ENCODE measurements at places on chromosomes 5 and 9.

DNA sequence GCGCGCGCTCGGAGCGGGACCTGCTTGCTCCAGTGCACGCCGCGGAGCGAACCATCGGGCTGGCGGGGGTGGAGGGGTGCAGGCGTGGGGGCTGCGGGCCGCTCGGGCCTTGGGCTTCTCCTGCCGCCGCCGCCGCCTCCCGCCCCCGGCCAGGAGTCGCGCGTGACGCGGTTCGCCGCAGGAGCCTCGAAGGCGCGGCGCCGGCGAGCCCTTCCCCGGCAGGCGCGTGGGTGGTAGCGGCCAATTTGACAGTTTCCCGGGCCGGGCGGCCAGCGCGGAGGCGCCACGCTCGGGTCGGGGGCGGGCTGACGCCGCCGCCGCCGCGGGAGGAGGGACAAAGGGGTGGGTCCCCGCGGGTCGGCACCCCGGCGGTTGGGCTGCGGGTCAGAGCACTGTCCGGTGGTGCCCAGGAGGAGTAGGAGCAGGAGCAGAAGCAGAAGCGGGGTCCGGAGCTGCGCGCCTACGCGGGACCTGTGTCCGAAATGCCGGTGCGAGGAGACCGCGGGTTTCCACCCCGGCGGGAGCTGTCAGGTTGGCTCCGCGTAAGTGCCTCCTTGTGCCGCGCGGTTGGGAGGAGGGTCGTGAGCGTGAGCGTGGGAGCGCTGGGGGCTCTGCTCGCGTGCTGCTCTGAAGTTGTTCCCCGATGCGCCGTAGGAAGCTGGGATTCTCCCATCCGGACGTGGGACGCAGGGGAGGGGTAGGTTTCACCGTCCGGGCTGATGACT, at the start of gene TJP2:
TJP2 (plus strand) TSS at position 387 of the 725 bp plus-strand sequence; CDS start at position 483, 96 bp downstream.
- DNase-seq, result no peak

- DNase-seq, result no peak
These were observed 3.2 kb upstream of the MAPK9 start for GRCh38 chr5:180294913-180295555.

DNA sequence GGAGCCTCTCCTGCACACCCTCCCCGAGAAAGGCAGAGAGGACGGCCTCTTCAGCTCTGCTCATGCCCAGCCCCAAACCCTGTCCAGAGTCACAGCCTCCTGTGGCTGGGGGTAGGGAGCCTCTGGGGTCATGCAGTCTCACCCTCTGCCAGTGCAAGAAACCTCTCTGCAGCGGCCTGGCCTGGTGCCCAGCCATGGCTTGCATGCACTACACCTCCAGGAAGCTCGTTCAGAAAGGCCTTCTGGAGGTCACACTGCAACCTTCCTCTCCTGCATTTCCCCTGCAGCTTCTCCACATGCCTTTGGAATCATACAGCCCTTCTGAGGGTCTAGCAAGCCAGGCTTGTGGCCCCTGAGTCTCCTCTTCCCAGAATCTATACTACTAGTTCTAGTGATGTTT, 17.9 kb downstream of the CSF1R start:
- DNase-seq, result no peak

DNA sequence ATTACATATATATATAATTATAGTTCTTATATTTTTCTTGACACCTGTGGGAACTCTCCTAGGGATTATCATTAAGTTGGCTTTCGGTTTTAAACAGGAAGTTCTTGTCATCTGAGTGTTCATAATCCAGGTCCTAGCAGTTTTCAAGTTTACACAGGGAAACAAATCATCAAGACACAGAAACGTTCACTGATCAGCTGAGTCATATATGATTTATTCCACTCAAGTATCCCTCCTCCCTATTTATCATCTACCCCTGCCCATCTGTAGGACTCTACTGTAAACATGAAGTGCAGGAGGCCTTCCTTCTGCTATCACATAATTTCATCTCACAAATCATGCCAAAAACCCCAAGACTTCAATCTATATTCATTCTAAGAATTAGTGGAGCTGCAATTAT, 6.3 kb downstream of the SLC25A51 start:
- DNase-seq, result no peak

- no peak for DNase-seq
These were observed 150.7 kb downstream of the ICE1 start for GRCh38 chr5:5572976-5573797.

GRCh38 chr5:160020266-160020770, 11.4 kb downstream of the TTC1 start:
- no peak for DNase-seq

GRCh38 chr5:38926121-38926520, 80.3 kb downstream of the OSMR start:
- DNase-seq, result no peak

GRCh38 chr5:160213537-160213936, 15.8 kb upstream of the FABP6 start:
- no peak for DNase-seq

- no peak for DNase-seq
These were observed 377.1 kb downstream of the ACTL7B start for GRCh38 chr9:108478431-108479332.

- DNase-seq, result no peak
These were observed 262.3 kb downstream of the HSPA4 start for GRCh38 chr5:133314086-133314485.

DNA sequence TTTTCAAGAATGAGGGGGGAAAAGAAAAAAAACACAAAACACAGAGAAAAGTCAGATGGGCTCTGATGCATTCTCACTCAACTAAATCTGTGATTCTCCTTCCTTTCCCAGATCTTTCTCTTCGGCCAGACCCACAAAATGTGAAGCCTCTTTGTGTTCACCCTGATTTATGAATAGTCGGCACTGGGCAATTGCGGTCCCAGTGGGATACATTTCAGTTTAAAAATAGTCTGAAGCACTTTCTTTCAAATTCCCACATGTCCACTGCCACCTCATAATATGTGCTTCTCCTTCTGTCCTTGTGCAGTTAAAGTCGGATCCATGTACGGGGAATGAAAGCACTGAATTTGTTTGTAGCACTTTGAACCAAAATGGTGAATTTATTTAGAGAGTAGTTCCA, 995.4 kb upstream of the WWC1 start:
- no peak for DNase-seq

- DNase-seq, result no peak
These were observed 33.9 kb downstream of the DOCK2 start for GRCh38 chr5:169670769-169671525.

Data from stimulated activated CD4-positive, alpha-beta T cell treated with anti-CD3 and anti-CD28 coated beads, Interleukin-1b, Interleukin-23, amount 100 ng/mL, for 1 hour (primary cell).